Activated naive CD8-positive, alpha-beta T cell treated with anti-CD3 and anti-CD28 coated beads for 36 hours (primary cell): ENCODE measurements at places on chromosomes 12 and 14. TPM values are rescaled to one million over a fixed set of nuclear protein-coding genes. Genes with fewer than 3 reads are reported as not detected.

- no peak for DNase-seq
These were observed 6.0 kb downstream of the KCNA1 start for GRCh38 chr12:4915752-4916151.

- DNase-seq: no peak
These were observed 26.6 kb upstream of the NXPH4 start for GRCh38 chr12:57190037-57190436.

GRCh38 chr12:8035440-8036010, 3.0 kb downstream of the FOXJ2 start:
- no peak for DNase-seq

- DNase-seq: no peak
These were observed 22.0 kb downstream of the RPS6KA5 start for GRCh38 chr14:91038439-91038838.

- DNase-seq: no peak
These were observed 40.0 kb upstream of the ST8SIA1 start for GRCh38 chr12:22374508-22374907.

- no peak for DNase-seq
These were observed 353.9 kb downstream of the DUSP6 start for GRCh38 chr12:88998421-88998820.

Gene CISTR
- total RNA-seq: not detected

Gene PRH2
- not detected for total RNA-seq
